ENCODE measurements at places on chromosomes 16 and 17.

DNA sequence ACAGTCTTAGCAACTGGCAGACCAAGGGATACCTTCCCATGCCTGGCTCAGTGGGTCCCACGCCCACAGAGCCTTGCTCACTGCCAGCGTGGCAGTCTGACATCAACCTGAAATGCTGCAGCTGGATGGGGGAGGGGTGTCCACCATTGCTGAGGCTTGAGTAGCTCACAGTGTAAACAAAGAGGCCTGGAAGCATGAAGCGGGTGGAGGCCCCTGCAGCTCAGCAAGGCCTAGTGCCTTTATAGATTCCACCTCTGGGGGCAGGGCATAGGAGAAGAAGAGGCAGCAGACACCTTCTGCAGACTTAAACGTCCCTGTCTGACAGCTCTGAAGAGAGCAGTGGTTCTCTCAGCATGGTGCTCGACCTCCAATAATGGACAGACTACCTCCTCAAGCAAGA, 263.2 kb downstream of the KIF2B start:
- DNase-seq, result no peak

DNA sequence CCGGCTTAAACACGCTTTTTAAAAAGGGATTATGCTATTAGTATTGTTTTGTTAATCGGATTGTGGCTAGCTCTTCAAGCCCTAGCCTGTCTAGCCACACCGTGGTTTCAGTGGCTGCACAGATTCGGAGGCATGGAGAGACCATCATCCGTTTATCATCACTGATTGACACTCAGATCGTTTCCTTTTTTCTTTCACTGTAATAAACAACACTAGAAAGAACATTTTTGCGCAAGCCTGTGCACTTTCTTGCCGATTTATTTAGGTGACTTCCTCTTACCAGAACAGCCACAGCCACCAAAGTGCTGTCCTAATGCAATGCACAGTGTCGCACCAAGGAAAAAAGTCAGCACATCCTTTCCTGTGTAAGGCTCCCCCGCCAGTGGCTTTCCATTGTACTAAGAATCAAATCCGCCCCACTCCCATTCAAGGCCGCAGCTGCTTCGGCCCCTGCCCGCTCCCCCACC, 78.2 kb downstream of the CRISPLD2 start:
- DNase-seq, result no peak

GRCh38 chr16:27924411-27925118, 138.9 kb downstream of the GSG1L start:
- no peak for DNase-seq

DNA sequence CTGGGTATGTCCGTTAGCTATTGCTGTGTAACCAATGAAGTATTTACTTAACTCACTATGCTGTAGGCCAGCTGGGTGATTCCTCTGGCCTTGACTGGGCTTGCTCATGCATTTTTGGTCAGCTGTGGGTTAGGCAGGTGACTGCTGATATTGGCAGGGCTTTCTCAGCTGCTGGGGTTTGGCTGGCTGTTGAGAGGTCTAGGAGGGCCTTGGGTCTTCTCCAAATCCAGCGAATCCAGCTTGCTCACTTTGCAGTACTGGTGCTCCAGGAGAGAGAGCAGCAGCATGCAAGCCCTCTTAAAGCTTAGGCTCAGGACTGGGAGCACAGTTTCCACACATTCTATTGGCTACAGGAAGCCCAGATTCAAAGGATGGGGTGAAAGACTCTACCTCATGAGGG, 270.1 kb downstream of the PHKB start:
- no peak for DNase-seq

DNA sequence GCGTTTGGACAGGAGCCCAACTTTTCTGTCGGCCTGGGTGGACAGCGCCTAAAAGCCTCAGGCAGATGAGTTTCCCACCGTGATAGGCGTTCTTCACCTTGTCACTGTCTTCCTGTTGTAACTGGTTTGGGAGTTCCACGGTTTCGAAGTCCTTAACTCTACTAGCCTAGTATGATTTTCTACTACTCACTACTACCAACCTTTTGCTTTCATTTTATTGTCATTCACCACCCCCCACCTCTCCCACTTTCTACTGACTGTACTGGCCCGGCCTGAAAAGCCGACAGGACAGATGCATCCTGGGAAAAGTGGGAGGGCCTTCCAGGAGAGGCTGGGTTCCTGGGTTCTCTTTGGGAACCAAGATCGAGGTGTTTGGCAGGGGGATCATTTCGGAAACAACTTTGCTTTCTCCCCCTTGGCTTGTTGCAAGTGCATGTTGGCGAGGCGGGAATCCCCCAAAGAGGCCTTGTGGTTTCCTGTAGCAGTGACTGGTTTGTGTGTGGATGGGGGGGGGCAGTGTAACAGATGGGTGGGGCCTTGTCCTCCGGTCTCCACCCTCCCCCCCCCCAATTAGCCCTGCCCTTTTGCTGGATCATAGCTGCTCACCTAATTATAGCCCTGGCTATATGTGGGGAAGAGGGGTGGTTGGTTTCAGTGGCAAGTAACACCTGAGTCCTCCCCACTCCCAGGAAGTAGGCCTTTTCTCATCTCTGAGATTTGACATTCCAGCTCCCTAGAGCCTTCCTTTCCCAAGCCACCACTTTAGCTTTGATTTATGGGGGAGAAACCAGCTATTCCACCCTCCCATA, 1.4 kb downstream of the EIF5A start:
- peak; percentile 63 for DNase-seq

GRCh38 chr17:77854759-77855745, 103.5 kb upstream of the TNRC6C start:
- no peak for DNase-seq

DNA sequence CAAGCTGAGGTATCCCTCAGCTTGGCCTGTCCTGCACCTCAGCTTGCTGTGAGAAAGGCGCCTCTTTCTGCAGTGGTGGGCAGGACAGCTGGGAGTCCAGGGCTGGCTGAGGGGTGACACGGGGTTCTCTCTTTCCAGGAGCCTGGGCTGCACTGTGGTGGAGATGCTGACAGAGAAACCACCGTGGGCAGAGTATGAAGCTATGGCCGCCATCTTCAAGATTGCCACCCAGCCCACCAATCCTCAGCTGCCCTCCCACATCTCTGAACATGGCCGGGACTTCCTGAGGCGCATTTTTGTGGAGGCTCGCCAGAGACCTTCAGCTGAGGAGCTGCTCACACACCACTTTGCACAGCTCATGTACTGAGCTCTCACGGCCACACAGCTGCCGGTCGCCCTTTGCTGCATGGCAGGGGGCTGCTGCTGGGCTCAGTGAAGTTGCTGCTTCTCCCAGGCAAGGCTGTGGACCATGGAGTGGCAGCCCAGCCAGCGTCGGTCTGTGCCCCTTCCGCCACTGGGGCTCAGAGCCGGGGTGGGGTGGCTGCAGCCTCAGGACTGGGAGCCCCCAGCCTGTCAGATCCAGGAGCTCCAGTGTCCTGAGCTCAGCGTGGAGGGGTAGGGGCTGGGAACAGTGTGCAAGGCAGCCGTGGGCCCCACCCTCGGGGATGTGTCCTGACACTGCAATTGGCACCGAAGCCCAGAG, 6.4 kb downstream of the LIMD2 start:
- no peak for DNase-seq

- DNase-seq, result no peak
These were observed 385.4 kb upstream of the CDH5 start for GRCh38 chr16:65981057-65981456.

DNA sequence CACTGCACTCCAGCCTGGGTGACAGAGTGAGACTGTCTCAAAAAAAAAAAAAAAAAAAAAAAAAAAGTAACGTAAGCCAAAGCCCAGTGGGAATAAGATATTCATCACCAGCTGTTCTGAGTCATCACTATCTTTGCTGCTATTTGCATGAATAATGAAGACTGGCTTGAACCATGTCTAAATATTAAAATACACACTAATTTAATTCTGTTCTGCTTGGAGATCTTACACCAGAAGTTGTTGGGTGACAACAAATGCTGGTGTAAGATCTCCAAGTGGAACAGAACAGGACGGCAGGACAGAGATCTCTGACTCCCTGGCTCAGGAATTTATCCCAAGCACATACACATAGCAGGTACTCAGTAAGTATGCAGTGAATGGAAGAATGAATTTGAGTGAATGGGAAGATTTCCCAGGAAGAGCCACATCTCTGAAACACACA, 19.6 kb downstream of the DNAH17 start:
- DNase-seq, result no peak

DNA sequence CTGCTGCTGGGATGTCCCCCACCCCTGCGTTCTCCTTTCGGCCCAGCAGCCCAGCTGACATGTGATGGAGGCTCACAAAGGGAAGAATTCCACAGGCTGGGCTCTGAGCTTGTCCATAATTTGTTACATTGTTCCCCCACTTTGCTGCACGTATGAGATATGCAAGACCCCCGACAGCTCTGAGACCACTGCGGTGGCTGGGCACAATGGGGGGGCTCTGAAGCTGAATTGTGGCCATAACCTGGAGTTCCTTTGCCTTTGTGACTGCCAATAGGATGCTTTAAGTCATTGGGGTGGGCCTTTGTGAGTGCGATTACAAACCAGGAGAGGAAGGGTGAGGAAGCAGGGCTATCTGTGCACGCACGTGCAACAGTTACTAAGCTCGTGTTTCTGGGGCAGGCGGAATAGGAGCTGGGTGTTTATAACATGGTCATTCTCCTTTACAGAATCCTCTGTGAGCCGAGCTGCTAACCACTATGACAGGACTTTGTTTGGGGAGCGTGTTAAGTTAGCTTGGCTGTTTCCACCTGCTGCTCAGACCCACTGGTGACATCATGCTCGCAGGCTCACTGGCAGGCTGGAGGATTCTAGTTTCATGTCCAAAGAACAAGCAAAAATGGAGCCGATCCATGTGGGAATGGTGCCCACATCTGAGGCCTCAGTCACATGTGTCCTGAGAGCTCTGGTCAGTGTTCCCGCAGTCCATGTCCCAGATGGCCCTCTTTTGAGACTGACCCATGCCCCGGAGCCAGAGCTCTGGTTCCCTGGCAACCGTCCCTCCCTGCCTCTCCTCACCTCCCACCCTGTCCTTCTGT, 208.3 kb upstream of the SALL1 start:
- no peak for DNase-seq

- no peak for DNase-seq
These were observed 147.9 kb upstream of the NOL11 start for GRCh38 chr17:67569873-67570272.

DNA sequence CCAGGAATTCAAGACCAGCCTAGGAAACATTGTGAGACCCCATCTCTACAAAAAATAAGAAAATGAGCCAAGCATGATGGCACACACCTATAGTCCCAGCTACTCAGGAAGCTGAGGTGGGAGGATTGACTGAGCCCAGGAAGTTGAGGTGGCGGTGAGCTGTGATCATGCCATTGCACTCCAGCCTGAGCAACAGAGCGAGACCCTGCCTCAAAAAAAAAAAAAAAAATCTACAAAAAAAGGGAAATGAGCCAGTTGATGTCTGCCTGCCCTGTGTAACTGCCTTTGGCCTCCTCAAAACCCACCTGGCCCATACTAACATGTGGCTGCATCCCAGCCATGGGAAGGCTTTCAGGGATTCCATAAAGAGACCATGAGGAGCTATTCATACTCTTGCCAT, 4.5 kb downstream of the RANBP10 start:
- DNase-seq, result no peak

DNA sequence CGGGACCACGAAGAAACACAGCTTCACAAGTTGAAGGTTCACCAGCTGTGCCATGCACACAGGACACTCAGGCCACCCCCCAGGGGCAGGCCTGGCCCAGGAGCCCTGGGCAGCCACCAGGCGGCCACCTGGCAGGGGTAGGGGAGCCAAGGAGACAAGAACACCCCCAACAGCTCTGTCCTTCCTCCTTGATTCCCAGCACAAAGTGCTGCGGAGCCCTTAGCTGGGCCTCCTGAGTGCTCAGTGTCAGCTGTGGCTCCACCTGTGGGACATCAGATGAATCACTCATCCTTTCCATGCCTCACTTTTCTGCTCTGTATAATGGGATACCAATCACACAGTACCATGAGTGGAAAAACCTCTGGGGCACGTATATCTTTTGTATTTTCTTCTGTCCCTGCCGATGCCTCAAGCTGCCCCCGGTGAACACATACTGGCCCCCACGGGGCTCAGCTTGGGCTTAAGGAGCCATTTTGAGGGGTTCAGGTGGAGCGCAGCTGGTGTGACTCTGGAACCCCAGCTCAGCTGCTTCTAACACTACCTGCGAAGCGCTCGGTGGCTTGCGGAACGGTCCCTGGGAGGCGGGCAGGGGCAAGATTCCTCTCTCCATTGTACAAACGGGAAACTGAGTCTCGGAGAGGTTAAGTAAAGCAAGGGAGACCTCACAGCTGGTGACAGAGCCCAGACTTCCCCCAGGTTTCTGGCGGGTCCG, 12.0 kb downstream of the GALK1 start:
- no peak for DNase-seq

Measured in stimulated activated CD4-positive, alpha-beta T cell treated with anti-CD3 and anti-CD28 coated beads, Interleukin-15, amount 100 ng/mL, for 1 hour (primary cell).